Activated gamma-delta T cell (primary cell): ENCODE measurements at places on chromosomes 7 and 10.

DNA sequence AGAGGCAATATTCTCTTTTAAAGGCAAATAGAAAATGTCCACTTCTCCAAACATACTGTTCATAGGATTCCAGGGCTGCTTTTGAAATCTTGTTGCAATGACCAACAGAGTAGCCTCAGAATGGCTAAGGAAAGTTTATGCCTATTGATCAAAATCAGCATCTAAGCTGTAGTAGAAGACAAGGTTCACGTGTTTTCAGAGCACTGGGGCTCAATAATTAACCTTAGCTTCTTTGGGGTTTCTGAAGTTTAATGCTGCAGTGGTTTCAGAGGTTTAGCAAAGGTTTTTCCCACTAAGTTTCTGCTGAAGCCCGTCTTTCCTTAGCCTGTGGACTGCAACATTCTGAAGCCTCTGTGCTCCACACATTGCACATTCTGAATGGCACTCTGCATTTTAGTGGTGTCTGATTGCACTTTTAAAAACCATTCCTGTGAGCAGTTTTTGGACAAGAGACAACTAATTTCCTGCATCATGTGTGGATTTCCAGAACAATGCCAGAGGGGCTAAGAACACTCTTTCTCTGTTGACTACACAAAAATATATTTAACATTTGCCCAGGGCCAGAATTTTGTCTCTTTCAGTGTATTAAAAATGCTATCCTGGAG, 342.5 kb downstream of the PTEN start:
- DNase-seq = no peak

DNA sequence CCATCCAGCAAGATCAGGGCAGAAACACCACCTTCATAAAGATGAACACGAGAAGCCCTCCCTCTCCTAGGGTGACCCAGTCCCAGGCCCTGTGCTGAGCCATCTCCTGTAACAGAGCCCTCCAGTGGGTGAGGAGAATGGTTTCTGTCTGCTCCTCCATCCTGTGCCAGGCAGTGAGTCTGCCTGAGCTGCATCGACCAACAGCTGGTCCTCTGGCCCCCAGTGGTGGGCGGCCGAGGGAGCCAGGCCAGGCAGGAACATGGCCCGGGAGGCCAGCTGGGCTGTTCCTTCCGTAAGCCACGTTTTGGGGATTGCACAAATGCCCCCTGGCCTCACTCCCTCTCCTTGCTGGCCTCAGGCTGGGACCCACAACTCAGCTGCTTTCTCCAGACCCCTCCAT, 73.5 kb downstream of the GRB10 start:
- no peak for DNase-seq

DNA sequence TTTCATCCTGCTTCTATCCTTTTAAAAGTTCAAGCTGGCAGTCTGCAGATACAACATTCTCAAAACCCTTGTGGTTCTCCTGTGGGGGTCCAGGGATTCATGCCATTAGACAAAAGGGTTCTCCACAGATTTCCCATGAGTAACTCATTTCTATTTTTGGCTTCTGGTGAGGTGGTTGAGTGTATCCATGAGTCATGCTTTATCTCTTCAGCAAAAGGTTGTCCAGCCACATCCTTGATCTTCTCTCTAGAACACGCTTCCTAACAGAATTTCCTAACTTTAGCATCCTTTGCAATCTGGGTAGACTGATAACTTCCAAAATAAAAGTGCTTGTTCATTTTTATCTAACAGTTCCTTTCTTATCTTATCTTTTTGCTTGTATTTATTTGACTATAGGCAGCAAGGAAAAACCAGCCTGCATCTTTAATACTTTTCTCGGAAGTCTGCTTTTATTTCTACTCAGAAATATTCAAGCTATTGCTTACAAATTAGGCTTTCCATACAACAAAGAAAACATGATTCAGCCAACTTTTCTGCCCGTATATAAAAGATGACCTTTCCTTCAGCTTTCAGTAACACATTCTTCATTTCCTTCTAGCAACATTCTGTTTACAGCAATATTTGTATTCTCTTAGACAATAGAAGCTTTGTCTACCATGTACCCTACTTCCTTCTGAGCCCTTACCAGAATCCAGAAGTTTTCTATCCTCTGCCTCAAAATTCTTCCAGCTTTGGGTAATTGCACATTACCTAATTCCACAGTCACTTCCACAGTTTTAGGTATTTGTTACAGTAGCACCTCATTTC, 79.3 kb upstream of the IL6 start:
- DNase-seq = no peak

DNA sequence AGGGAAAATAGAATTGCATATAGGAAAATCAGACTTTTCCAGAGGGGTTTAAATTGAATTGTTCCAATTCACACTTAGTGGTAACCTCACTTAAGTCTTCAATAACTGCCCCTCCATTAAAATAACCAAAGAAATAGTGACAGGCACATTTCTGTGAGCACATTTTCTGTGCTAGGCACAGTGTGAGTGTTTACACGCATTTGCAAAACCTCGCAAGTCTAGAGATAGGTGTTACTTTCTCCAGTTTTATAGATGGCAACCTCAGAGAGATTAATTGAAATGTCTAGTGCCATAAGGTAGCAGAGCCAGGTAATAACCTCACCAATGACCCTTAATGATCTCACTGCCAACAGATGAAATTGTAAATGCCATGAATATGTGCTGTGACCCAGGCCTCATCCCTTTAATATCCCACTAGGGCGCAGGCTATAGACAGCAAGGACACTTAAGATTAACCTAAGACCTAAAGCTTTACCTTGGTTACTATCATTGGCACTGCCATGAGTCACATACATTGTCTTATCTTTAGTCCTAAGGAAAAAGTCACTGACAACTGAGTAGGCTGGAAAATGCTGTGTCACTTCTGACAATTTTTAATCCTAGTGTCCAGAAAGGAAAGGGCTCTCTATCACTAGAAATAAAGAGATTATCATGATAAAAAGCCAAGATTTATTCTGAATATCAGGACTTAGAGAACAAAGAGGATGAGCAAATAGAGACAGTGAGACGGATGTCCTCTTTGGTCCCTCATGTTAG, 187.8 kb downstream of the PPP1R17 start:
- DNase-seq = no peak

- no peak for DNase-seq
Measured at GRCh38 chr10:43352951-43353350, 18.5 kb upstream of the FXYD4 start.

DNA sequence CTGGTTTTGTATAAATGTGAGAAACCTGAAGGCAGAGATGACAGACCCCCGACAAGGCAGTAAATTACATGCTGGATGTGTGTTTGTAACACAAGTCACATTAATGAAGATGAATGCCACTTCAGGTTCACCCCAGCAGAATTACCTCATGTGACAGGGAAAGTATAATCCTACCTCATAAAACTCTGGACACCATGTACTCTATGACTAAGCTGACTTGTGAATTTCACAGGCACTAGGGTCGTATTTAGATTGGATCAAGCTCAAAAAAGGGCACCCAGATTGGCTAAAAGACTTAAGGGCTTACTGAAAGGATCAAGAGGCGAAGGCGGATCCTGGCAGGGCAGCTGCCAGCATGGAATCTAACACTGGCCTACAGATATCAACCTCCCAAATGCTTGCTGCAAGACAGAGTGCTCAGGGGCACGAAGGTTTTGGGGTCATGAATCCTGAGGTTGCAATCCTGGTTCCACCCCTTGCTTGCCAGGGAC, 161.4 kb downstream of the PIP4K2A start:
- DNase-seq = no peak

DNA sequence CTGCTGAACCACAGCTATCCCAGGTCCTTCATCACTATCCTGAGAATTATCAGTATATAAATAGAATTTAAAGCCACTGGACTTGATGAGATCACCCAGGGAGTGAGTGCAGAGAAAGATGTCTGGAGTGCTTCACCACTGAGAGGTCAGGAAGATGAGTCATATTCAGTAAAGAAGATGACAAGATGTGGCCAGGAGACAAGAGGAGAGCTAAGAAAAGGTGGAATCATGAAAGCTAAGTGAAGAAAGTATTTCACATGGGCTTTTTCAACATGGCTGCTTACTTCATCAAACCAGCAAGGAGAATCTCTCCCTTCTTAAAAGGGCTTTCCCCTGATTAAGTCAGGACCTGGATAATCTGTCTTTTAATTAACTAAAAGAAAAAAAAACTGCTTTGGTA, 9.1 kb upstream of the PRKAR2B start:
- DNase-seq = no peak

GRCh38 chr10:50394832-50395231, 143.5 kb upstream of the ASAH2 start:
- DNase-seq = no peak

DNA sequence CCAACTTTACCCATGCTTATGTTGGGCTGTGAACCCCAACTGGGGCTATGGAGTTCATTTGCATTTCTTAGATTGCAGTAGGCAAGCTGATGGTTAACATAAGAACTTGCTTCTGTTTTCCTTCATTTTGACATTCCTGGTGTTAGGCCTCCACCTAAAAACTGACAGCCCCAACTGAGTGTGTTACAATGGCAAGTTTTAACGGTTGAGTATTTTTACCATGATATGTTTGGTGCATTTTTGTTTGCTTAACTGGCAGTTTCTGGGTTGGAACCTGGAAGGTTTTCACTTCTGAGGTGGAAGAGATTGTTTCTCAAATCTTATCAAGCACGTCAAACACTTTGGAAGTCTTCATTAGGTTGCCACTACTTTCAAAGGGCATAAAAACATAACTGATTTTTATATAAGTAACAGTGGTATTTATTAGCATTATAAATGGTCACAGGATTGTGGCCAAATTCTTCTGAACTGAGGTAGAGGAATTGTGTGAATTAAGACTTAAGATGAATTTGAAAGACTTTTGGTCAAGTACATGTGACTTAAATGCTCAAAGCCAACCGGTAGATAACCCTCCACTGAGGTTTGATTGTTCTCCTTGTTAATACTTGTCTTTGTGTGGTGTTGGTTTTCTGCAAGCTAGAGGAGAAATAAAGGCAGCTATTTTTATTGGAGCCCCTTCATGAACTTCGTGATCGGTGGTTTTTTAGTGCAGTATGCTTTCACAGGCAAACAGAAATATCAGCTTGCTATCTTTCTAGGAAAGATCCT, 2.8 kb downstream of the BMI1 start:
- DNase-seq = no peak

DNA sequence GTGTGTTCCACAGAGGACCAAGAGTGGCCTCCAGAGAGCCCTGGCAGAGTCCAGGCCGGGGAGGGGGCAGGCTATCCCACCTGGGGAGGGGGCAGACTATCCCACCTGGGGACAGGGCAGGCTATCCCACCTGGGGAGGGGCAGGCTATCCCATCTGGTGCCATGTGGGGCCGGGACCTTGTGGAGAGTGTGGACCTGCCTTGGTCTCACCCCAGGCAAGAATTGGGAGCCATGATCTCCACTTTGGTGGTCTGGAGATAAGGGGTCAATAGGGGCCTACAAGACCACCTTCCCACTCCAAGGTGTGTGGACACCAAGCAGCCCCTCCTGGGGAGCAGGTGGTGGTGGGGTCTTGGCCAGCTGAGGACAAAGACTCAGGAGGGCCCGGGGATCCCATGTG, 138.2 kb downstream of the EBF3 start:
- DNase-seq = no peak

DNA sequence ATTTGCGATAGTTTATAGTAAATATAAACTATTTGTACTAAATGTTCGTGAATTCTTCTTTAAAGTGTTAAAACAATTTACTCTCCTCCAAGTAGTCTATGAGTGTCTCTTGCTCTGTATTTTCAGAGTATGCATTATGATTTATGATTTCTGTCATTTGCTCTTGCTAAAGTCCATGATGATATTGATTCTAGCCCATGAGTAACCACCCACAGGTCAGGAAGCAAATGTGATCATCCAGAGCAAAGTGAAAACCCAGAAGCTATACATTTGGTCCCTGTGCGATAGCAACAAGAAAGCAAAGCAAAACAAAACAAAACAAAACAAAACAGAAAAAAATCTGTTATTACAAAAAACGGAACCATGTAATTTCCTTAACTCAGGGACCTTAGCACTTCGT, 225.9 kb downstream of the HDAC9 start:
- no peak for DNase-seq

DNA sequence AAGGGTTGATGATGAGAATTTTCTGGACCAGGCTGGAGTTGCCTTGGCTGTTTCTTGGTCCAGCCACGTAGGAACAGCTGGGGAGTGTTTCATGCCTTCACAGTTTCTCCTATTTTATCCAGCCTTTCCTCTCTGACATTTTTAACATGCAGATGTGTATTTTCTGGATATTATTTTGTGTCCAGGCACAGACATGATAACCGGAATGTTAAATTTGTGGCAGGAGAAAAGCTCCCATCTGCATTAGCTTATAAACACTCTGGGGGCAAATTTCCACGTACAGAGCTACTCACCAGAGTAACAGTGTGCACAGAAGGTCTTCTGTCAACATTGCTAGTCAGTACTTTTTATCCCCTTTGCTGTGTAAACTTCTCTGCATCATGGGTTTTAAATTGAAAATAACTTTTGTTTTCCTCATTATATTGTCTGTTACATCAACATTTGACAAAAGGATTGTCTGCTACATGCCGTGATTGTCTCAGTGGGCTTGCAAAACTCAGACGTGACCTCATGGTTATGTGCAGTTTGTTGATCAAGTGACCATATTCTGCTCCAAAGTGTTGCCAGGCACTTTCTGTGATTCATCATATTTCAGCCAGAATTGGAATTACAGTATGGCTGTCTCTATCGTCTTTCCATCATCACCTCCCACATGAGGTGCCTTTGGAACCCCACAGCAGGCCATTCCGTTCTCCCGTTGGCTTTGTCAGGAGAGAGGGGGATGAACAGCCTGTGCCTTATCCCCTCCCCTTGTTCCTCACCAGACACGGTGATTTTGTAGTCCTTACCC, 41.4 kb downstream of the INSYN2A start:
- no peak for DNase-seq

- DNase-seq = no peak
Measured at GRCh38 chr7:301291-302053, 11.5 kb downstream of the FOXL3 start.

DNA sequence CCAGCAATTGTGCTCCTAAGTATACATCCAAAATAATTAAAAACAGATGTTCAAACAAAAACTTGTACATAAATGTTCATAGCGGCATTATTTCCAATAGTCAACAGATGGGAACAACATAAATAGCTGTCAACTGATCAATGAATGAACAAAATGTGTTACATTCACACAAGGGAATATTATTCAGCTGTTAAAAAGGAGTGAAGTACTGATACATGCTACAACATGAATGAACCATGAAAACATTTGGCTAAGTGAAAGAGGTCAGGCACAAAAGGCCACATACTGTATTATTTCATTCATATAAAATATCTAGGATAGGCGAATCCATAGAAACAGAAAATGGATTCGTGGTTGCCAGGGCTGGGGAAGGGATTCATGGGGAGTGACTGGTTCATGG, 109.1 kb downstream of the CDH23 start:
- no peak for DNase-seq

DNA sequence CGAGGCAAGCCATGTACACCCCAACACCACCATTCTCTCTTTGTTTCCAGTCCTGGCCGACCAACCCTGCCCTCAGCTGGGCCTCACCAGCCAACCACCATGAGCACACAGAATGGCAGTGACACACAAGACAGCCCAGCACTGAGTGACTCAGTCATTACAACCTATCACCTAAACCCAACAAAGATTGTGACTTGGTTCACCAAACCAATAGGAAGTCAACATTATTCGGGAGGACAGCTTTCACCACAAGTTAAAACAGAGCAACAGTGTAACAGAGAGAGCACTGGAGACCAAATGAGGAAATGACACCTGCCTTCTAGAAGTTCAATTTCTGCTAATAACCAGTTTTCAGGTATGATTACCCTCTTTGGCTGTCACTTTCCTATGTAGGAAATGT, 72.1 kb downstream of the DNMBP start:
- no peak for DNase-seq

- no peak for DNase-seq
Measured at GRCh38 chr7:44998153-44998871, 1.7 kb upstream of the CCM2 start.

- no peak for DNase-seq
Measured at GRCh38 chr10:78359640-78360091, 326.0 kb downstream of the RPS24 start.
